ENCODE measurements at places on chromosomes 4 and X.

GRCh38 chrX:149641835-149642234 is 10.2 kb upstream of the TMEM185A start:
- no peak for DNase-seq

DNA sequence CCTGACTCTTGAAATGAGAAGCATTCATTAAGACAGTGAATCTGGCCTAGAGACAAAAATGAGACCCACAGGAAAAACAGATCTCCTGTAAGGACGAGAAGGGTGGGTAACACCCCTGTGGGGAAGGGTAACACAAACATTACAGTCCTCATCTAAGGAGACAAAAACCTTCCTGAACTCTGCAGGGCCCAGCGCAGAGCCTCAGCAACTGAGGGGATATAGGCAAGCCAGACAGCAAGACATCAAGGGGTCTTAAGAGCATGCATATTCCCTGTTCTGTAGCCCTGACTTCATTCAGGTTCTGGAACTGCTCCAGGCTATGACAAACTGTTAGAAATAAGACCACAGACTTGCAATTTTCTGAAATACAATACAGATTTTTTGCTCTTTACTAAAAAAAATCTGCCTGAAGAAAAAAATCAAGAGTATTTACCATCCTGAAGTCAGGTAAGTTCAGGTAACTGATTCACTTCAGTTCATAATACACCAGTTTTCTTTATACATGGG is 15.5 kb downstream of the COX18 start:
- DNase-seq, result no peak

GRCh38 chr4:23333556-23333945 is 556.3 kb downstream of the PPARGC1A start:
- no peak for DNase-seq

GRCh38 chrX:41024755-41025154 is 60.5 kb upstream of the USP9X start:
- no peak for DNase-seq

GRCh38 chrX:110322603-110323002 is 4.7 kb upstream of the AMMECR1 start:
- no peak for DNase-seq

GRCh38 chrX:43176686-43177085 is 398.7 kb upstream of the PPP1R2C start:
- no peak for DNase-seq

DNA sequence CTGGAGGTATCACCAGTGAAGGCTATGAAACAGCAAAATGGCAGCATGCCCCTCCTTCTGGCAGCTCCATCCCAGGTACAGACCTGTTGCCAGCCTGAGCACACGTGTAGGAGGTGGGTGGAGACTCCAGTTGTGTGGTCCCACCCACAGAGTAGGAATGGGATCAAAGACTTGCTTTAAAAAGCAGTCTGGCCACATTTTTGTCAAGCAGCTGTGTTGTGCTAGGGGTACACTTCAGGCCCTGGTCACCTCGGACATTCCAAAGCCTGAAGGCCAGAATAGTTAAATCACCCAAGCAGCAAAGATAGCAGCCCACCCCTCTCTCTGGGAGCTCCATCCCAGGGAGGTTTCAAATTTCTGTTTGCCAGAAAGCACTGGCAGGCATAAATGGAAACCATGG is 20.3 kb upstream of the AMBN start:
- DNase-seq, result no peak

GRCh38 chr4:54882616-54883015 is 224.9 kb downstream of the KIT start:
- no peak for DNase-seq

DNA sequence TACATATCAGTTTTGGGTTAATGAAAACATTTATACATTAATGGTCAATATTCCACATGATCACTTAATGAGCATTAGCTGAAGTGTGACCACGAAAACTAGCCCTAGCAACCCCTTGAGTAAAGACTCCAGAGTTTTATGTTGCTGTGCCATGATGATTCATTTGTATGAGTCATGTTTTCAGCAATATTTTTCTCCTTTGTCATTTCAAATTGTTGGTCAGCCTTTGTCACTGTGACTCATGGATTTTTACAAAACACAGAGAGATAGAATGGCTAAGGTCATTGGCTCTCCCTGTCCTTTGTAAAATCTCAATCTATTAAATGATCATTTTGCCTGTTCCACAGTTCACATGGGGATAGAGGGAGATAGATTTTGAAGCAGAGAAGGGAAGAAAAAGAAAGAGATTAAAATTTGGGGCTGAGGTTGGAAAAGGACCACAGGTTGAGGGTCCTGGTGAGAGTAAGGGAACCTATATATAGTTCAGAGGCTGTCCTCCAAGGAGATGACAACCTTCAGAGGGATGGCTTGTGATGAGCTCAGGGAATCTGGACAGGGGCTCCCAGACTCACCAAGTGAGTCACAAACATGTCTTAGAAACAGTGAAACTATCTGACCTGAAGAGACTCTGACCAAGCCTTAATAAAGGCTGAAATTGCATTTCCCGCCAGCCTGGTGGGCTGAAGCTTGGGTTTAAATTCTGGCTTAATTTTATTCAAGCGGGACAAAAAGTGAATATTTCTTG is 25.6 kb downstream of the NR0B1 start:
- DNase-seq, result no peak

GRCh38 chr4:10981576-10981975 is 297.0 kb upstream of the CLNK start:
- DNase-seq, result no peak

GRCh38 chr4:145347684-145348083 is 134.0 kb upstream of the SMAD1 start:
- no peak for DNase-seq

DNA sequence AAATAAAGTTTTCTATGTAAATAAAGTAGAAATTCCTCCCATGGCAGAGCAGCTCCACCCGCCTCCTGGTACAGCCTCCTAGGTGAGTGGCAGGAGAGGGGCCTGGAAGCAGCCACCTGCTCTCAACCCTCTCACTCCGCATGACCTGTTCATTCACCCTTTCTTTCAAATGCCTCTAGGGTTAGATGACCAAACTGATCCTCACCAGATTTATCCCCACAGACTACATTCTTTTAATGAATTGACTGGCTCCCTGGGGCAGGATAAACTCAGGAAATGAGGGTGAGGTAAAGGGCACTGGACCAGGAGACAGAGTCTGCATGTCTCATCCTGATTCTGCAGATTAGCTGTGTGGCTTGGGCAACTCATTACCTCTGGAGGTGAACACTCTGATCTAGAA is 32.6 kb upstream of the NKX6-1 start:
- no peak for DNase-seq

DNA sequence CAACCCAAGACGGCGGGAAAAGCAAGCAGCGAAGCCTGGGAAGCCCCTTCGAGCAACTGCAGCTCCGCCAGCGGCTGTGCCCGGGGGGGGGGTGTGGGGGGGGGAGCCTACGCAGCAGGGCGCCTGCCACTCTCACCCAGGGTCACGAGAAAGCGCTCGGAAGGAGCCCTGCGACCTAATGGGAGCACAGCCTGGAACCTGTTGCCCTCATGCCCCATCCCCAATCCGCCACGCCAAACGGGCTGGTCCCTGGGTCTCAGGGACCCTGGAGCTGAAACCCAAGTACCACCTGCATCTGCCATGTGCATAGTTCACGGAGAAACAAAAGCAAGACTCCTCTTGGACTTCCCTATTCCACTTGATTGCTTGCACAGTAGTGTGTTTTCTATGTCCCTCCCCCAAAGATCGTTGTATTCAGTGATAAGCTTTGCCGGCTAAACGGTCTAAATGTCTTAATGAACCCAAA is 359 bp upstream of the GAB3 start:
- DNase-seq, result no peak

GRCh38 chr4:78613522-78614321 is 62.2 kb downstream of the ANXA3 start:
- no peak for DNase-seq

- no peak for DNase-seq
Observed at GRCh38 chr4:142778900-142779299, 67.2 kb downstream of the INPP4B start.

Data from globus pallidus (tissue), 1 donor.